NB4 (cell line): ENCODE measurements at places on chromosomes 7 and 10.

DNA sequence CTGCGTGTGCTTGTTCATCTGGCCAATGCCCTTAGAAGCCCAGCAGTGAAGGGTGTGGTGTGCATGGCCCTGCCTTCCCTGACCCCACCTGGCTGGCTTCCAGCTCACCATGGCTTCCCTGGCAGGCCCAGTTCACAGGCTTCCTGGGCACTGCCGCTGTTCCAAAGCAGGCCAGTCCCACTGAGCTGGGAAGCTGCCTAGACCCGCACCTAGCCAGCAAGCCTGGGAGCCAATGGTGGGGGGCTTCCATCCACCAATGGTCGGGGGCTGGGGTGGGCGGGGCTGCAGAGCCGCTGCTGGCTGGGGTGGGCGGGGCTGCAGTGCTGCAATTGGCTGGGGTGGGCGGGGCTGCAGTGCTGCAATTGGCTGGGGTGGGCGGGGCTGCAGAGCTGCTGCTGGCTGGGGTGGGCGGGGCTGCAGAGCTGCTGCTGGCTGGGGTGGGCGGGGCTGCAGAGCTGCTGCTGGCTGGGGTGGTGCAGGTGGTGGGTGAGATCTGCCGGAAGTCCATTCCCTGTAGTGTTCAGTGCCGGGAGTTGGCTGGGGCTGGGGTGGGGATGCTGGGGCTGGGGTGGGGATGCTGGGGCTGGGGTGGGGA, 12.4 kb downstream of the CALY start:
- DNase-seq = peak; percentile 51

DNA sequence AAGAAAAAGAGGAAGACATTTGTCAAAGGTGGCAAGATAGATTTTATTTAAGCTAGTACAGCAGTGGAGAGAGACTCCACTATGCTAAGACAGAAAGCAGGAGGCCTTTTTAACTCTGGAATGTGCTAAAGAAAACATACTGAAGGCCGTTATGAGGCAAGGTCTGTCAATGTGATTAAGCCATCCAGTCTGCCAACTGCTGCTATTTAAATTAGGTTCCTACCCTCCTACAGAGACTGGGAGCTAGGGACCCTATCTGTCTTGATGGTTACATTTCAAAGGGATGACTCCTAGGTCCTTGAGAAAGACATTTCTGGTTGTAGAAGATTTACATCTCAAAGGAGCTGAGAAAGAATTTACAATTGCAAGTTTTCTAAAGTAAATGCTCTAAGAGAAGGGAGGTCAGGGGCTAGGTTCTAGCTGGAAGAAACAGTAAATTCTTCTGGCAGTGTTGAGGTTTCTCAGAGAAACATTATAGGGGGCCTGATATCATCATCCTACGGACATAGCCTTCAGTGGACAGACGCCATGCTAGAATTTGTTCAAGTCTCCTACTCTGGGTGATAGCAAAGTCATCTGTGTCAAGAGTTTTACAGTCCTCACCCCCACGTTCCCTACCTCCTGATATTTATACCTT, 211.6 kb downstream of the PHF14 start:
- no peak for DNase-seq

GRCh38 chr10:3446221-3446620, 273.6 kb upstream of the PITRM1 start:
- DNase-seq = no peak

GRCh38 chr7:89002981-89003956, 207.7 kb upstream of the TEX47 start:
- no peak for DNase-seq

DNA sequence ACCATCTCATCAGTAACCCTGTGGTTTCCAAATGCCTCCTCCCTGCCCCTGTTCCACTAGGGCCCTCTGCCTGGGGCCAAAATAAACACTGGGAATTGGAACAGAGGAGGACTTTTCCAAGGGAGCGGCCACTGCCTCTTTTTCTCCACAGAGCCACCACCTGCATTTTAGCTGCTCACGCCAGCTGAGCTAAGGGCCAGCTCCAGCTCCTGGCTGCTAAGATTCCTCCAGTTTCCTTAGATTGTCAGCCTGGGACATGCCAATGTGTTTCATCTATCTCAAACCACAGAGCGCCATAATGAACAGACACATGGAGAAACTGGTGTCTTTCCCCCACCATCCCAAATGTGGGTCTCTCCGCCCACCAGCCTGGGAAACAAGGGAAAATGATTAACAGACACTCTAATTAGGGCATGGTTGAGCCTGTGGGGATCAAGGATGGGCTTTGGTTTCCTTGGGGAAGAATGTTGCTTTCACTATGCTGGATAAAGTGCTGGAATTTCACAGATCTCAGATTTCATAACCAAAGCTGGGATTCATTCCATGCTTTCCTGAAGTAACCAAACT, 52.2 kb downstream of the ASB13 start:
- no peak for DNase-seq

DNA sequence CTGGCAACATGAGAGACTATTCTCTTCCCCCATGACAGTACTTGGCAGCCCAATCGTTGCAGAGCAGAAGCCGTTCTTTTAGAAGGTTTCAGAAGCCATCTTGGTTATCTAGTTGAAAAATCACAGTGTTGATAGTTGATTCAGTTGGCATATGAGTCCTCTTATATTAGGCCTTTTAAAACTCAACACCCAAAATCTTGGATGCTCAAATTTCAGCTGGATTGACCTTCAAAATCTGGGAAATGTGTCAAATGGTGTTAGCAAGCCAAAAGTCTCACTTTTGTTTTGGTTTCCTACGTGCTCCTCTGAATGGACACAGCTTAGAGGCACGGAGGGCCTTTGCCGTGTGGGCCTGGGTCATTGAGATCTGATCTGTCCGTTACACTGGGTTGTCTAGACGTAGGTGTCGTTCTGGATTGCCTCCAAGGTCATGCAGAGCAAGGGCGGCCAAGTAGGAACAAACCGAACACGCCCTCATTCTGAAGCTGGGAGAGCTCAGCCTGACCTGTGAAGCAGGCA, 59.3 kb upstream of the BMPER start:
- no peak for DNase-seq

DNA sequence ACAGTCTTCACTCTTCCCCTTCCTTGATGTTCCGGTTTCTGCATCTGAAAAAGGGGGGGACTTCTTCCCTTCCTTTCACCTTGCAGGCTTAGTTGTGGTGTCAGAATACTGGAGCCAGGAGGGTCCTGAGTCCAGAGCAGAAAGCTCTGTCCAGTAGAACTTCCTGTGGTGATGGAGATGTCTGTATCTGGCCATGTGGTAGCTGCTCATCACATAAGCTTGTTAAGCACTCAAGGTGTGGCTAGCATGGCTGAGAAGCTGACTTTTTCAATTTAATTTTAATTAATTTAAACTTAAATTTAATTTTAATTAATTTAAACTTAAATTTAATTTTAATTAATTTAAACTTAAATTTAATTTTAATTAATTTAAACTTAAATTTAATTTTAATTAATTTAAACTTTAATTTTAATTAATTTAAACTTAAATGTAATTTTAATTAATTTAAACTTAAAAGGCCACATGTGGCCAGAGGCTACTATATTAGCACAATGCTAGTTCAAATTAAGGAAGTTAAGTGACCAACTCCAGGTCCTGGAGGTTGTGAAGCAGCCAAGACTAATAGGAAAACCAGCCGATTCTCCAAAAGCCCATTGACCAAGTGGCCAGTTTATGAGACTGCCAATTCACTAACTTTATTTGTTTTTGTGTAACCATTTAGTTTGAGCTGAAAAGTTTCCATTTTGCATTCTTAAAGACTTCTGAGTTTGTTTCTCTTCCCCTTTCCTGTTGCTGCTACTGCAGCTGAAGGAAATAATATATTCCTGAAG, 16.3 kb downstream of the MSRB2 start:
- no peak for DNase-seq

- DNase-seq = peak; percentile 32
Measured at GRCh38 chr10:122295451-122295809, 24.3 kb downstream of the BTBD16 start.

- DNase-seq = peak; percentile 84
Measured at GRCh38 chr10:43793704-43794103, 145.0 kb upstream of the ZNF32 start.

- DNase-seq = no peak
Measured at GRCh38 chr10:28219251-28219650, 83.6 kb downstream of the MPP7 start.

- no peak for DNase-seq
Measured at GRCh38 chr7:131921016-131921415, 364.6 kb upstream of the PODXL start.

DNA sequence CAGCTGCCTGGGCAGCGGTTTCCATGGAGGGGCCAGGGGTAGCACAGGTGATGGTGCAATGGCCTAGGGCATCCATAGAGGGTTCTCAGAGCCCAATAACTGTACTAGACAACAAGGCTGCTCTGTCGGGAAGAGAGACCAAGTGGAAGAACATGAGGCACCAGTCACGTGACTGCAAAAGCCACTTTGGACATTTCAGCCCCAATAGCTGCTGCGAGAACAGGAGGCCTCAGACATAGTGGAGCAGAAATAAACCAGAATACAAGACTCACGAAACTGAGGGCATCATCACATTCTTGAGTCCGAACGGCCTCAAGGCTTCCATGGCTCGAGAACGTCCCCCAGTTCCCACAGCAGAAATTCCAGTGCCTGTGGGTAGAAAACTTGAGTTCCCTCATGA, 32.3 kb upstream of the FIS1 start:
- no peak for DNase-seq

DNA sequence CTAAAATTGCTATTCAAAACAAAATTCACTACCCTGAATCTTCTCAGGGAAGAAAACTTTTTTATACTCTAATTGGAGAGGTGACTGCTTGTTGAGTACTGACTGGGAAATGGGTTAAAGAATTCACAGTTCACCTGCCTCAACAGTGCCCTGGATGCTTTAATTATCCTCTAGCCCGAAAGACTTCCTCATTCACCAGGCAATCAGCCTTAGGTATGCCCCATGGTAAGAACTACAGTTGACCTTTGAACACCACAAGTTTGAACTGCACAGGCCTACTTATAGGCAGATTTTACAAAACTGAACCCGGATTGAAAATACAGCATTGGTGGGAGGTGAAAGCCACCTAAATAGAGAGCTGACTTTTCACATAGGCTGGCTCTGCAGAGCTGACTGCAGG, 175.3 kb downstream of the ELAPOR2 start:
- no peak for DNase-seq

- peak; percentile 43 for DNase-seq
Measured at GRCh38 chr7:43735802-43736603, 6.7 kb upstream of the COA1 start.

DNA sequence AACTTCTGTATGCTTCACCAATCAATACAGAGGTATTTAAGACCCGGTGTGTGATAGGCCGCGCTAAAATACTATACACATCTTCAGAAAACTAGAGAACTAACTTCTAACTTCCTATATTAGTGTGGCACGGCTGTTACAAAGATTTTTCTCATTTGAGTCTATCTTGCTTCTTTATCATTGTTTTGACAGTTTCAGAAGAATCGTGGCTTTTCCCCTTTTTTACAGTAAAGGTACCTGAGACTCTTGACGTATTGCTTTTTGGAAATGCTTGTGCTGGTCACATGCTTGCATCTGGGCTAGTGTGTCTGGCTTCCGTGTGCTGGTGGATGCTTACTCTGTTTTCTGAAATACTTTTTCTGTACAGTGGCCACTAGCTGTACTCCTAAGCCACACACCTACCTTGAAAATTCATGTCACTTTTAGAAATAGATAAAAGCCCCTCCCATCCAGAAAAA, 12.7 kb downstream of the IKZF1 start:
- DNase-seq = no peak

GRCh38 chr10:54985732-54986131, 184.7 kb upstream of the PCDH15 start:
- DNase-seq = peak; percentile 45
